Activated T-helper 9 cell treated with anti-CD3 and anti-CD28 coated beads, Interleukin-2, amount 50 U/mL, for 16 hours (primary cell): ENCODE measurements at places on chromosomes 5 and 9.

GRCh38 chr9:112493393-112494137 is 6.9 kb downstream of the KIAA1958 start:
- no peak for DNase-seq

DNA sequence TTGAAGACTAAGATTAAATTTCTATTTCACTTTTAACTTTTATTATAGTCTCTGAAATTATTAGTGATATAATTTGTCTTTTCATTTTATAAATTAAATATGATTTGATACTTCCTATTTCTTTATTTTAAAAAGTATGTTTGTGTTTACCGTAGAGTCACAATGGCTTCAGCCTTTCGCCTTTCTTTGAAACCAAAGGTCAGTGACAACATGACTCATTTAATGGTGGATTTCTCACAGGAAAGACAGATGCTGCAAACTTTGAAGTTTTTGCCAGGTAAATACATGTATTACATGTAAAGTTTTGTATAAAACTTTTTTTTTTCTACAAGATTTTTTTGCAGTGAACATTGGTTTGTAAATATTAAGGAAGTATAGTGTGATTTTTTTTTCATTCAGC is 36.4 kb downstream of the FSD1L start:
- no peak for DNase-seq

DNA sequence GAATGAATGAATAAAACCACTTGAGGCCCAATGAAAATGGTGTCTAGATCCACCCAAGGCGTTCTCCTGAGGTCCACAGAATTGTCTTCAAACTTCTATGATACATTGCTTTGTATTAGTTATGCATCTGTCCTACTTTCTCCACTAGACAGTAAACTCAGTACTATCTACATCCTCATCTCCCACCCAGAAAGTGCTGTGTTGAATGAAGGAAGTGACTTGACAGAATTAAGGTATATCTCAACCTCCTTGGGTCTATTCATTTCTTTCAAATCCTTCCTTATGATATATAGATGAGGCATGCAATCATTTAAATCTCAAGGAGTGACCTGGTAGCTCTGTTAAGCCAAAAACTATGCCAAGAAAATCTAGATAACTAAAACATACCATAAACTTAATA is 15.7 kb upstream of the PDCL start:
- no peak for DNase-seq

DNA sequence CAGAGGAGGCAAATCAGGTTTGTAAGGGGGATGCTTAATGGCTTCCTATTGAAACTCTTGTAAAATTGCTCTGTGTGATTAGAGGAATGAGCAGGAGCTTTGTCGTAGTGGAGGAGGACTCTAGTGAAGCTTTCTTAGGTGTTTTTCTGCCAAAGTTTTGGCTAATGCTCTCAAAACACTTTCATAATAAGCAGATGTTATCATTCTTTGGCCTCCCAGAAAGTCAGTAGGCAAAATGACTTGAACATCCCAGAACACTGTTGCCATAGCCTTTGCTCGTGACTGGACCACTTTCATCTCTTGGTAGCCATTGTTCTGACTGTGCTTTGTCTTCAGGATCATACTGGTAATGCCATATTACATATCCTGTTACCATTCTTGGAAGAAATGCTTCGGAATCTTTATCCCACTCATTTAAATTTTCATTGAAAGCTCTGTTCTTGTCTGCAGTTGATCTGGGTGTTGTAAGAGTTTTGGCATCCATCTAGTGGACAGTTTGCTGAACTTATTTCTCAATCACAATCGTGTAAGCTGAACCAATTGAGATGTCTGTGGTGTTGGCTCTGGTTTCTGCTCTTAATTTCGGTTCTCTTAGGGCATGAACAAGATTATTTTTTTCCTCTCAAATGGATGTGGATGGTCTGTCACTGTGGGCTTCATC is 187.6 kb downstream of the COMMD10 start:
- no peak for DNase-seq

DNA sequence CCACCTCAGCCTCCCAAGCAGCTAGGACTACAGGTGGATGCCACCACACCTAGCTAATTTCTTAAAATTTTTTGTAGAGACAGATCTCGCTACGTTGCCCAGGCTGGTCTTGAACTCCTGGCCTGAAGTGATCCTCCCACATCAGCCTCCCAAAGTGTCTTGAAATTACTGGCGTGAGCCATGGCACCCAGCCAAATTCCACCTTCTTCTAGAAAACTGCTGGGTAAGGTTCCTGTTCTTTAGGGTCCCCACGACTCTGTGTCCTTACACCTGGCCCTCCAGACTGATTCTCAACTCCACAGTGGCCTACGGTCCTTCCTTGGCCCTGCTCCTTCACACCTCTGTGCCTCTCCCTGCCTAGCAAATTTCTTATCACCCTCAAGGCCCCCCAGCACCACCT is 1.9 kb downstream of the MAPK9 start:
- DNase-seq: no peak

DNA sequence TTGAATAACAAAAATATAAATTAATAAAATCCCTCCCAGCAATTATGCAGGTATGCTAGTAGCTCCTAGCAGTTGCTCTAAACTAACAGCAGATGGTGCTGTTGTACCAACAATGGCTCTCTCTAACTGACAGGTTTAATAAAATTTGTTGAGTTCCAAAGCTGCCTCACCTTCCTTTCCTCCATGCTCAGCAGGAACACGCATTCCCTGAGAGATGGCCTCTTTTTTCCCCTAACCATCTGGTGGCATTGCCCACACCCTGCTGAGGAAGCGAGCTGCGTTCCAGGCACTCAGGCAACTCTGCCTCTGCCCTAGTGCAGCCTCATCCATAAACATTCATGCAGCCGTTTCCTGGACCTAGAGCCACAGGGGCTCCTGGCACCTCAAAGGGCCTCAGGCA is 106.2 kb downstream of the KLHL3 start:
- DNase-seq: no peak

DNA sequence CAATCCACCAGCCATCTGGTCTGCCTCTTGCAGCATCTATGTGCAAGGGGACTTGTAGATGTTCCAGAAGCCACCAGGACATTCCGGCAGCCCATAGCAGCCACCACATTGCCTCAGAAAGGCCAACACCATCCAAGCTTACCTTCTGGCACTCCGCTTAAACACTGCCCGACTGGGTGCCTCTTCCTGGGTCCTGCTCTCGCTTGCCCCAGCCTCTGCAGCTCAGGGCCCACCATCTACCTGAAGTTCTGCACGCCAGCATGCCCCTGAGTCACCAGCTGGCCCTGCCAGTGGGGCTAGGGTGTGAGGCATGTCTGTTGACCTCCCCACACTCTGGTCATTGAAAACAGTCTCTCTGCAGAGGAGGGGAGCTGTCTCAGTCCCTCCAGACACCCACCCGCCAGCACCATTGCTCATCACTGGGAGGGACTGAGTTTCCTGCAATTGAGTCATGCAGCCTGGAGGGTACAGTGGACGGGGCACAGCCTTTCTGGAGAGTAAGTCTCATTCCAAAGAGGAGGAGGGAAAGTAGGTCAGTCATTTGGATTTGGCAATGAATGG is 16.9 kb upstream of the COL5A1 start:
- no peak for DNase-seq
